ENCODE measurements at places on chromosomes 1 and 21.

- DNase-seq: no peak
These were observed 6.0 kb downstream of the TRABD2B start for GRCh38 chr1:47991187-47991586.

DNA sequence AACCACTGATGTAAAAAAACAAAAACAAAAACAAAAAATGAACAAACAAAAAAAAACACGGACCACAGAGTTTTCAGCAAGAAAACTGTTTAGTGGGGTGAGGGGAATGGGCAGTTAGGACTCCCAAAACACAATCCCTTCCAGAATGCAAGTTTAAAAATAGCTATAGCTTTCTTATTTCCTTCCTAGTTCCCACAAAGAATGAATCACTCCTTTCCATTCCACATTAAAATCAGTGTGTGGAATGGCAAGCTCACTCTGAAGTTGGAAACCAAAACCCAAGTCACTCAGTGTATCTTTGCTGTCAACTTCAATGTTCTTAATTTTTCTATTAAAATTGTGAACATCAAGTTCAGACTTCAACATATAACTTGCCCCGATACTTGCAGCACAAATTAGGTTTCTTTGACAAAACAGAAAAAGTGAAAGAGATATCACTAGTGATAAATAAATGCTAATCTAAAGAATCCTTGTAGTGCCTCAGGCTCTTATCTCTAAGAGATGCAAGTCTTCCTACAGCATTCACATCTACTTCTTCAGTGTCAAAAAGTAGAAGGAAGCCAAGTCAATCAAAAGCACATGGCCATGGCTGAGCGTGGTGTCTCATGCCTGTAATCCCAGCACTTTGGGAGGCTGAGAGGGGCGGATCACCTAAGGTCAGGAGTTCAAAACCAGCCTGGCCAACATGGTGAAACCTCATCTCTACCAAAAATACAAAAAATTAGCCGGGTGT lies 45.5 kb downstream of the TOR3A start:
- DNase-seq: no peak

- no peak for DNase-seq
These were observed 9.9 kb downstream of the PIGV start for GRCh38 chr1:26797627-26798026.

DNA sequence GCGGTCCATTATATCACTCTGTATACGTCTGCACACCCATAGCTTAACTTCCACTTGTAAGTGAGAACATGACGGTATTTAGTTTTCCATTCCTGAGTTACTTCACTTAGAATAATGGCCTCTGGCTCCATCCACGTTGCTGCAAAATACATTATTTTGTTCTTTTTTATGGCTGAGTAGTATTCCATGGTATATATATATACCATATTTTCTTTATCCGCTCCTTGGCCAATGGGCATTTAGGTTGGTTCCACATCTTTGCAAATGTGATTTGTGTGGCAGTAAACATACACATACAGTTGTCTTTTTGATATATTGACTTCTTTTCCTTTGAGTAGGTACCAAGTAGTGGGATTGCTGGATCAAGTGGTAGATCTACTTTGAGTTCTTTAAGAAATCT lies 245.1 kb downstream of the NFIA start:
- DNase-seq: no peak

DNA sequence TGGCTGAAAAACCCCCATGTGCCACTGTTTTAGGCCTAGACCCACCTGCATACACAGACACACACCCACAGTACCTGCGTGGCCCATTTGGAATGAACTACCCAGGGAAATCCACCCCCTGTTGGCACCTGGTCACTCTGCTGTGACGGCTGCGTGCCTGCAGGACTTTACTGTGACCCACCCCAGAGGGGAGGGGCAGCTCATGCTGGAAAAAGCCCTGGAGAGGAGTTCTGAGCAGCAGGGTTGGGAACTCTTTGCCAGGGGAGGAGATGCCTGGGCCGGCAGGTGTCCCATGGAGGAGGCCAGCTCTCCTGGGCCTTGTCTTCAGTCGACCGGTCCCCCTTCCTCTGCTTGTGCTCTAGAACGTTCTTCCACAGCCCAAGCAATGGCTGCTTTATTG lies 87.3 kb upstream of the CSF3R start:
- no peak for DNase-seq

DNA sequence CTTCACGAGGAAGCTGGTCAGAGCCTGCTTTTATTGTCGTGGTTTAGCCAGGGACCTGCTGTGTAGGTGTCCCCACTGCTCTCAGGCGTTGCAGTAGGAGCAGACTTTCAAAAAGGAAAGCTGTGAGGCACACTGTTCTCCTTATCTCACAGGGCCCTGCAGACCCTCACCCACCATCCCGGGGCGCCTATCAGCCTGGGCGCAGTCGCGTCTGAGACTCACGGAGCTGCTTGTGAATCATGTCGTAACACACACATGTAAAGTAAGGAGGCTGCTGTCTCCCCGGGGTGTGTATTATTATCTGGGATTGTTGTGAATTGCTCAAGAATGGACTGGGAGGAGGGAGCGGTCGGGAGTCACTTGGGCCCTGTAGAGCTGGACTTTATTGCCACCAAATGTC lies 17.4 kb downstream of the AJAP1 start:
- DNase-seq: no peak
